Nucleus accumbens (tissue), 56 donors: ENCODE measurements at places on chromosomes 2 and 18.

DNA sequence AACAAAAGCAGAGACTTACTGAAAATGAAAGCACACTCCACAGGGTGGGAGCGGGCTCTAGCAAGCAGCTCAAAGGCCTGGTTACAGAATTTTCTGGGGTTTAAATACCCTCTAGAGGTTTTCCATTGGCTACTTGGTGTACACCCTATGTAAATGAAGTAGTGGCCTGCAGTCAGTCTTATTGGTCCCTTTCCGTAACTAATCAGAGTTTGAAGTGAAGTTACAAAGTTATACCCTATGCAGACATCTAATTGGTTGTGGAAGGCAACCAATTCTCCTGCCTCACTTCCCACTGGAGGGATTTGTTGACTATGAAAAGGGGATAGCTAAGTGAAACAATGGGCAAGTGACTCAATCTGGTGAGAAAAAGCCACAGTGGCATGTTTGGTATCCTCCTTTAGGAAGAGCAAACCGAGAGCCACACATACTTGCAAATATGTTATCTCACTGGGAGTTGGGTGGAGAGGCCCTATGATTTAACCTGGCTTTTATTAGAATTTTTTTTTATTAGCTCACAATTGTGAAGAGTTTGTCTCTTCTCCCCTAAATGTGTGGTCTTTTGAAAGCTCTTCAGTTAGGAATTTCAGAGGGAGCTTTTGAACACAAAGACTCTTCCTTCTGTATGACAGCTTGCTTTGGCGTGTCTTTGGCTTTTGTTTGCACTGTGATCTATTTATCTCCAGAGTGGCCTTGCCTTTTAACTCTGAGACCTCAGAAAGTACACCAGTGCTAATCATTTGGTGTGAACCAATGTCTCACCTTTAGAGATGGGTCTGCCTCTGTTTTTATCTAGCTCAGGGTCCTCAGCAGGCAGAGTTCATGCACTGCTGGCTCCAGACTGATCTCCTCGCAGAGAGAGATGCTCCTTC is 69.6 kb downstream of the MAP4K4 start:
- DNase-seq: no peak

DNA sequence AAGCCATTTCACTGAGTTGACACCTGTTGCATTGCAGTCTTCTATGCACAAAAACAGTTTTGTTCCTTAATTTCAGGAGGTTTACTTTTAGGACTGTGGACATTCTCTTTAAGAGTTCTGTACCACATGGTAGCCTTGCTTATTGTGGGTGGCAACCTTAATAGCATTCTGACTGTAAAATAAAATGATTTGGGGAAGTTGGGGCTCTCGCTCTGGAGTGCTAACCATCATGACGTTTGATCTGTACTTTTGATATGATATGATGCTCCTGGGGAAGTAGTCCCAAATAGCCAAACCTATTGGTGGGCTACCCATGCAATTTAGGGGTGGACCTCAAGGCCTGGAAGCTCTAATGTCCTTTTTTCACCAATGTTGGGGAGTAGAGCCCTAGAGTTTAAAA is 3.4 kb downstream of the CTLA4 start:
- DNase-seq: no peak

DNA sequence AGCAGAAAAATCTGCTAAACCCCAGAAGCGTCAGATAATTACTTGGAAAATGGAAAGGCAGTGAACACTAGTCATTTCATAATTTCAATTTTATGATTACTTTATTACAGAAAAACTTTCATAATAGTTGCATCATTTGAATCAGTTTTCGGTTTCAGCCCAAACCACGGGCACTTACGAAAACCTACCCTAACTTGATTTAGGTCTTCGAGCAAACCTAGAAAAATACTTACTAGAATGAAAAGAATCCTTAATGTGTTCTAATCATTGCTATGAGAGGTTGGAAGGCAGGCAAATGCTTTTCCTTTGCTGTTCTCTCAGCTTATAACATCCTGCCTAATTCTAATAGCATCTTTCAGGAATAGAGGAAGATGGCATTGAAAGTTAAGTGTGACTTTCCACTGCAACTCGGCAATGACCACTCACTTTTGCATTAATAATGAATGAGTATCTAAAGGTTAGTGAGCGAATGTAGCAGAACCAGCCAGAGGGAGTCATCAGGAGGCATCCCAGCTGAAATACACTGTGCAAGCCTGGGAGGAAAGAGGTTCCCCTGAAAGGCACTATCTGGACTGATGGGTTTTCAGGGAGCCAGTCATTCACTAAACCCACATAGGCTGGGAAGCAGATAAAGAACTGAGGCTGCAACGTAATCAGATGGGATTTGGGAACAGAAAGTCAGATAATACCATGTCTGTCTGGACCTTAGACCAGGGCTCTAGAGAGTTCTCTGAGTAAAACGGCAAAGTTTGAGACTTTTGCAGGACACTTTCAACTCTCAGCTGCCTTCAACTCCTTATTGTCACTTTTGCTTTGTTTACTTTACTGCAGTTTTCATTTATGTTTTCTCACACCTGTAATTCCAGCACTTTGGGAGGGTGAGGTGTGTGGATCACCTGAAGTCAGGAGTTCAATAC is 520.8 kb downstream of the RNF144A start:
- DNase-seq: no peak

DNA sequence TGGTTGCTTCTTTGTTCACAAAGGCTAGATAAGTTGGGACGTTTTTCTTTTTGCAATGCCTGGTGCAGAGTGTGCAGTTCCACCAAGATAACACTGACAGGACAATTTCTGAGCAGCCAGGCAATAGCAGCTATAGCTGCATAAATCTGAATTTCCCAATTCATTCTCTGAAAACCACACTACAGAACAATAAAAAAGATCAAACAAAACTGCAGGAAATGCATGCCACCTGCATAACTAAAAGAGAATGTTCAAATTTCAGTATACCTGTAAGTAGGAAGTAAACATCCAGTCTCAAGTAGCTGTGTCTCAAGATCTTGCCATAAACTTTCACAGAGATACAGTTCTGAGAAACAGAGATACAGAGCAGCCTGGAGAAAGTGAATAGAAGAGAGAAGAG is 5.3 kb upstream of the KCTD18 start:
- DNase-seq: no peak

- peak; percentile 3 for DNase-seq
These were observed 27.3 kb downstream of the GKN2 start for GRCh38 chr2:68925295-68925896.
